ENCODE measurements at places on chromosomes 7 and 10. TPM values are rescaled to one million over a fixed set of nuclear protein-coding genes. Genes with fewer than 3 reads are reported as not detected.

Gene CRHR2
- total RNA-seq: not detected

Gene TMEM213
- total RNA-seq: 1.1 TPM

Gene OPALIN
- not detected for total RNA-seq

Gene SLC18A3
- total RNA-seq: not detected

Gene ZCWPW1
- 3.0 TPM for total RNA-seq

- no peaks in the 10 kb centered on the region for H3K27me3 ChIP-seq
- H3K27ac ChIP-seq: no peak overlapping the region
- DNase-seq: no peak
- H3K36me3 ChIP-seq: peaks cover 62% of the 10 kb centered on the region
- H3K4me1 ChIP-seq: peaks cover 29% of the 10 kb centered on the region
These were observed 63.4 kb upstream of the PLA2G12B start for GRCh38 chr10:73017955-73018480.

DNA sequence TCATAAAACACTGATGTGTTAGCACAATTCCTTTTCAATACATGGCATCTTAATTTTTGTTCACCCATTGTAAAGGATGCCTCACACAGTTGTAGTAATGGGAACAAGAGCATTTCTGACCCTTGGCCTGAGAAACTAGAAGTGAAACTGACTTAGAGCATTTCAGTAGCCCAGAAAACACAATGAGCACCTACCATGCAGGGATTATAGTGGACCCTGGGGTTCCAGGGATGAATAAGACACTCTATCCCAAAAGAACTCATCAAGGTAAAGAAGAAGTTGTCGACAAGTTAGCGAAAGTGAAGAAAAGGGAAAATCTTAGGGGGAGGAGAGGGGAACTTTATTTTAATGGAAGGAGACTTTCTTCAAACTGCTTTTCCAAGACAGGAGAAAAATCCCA is 125.6 kb downstream of the NT5C2 start:
- H3K27ac ChIP-seq: no peak overlapping the region
- no peaks in the 10 kb centered on the region for H3K27me3 ChIP-seq
- no peaks in the 10 kb centered on the region for H3K36me3 ChIP-seq
- no peak for DNase-seq
- peaks cover 30% of the 10 kb centered on the region for H3K4me1 ChIP-seq

GRCh38 chr10:35451151-35452016 is 115.1 kb downstream of the CCNY start:
- H3K27ac ChIP-seq: no peak overlapping the region
- no peak for DNase-seq

DNA sequence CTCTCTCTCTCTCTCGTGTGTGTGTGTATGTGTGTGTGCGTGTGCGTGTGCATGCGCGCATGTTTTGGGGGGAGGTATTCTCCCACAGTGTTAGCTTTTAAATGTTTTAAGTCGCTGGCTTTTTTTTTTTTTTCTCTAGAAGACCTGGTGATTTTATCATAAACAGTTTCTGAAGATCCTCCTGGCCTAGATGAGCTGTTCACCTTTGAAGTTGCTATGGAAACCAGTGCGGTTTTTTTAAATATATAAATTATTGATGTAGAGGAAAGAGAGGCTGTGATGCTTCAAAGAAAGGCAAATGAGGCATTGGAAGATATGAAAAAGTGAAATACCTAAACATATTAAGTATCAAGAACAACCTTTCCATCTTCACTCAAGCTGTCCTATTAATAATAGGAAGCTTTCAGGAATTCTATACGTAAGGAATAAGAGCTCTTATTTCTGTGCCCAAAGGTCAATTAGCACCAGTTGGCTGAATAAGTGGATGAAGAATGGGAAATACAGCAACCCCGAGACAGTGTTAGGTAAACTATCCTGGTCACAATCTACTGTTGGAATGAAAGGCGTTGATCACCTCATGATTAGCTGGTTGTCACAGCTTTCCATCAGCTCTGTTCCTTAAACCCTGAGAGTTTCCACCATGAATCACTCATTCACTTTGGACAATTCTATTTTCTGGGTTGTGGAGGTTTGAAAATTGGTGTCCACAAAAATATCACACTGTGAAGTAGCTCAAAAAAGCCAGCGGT is 66.5 kb upstream of the SLC35G1 start:
- H3K27ac ChIP-seq: no peak overlapping the region
- H3K4me3 ChIP-seq: no peak overlapping the region

- no peak overlapping the region for H3K27ac ChIP-seq
- H3K4me1 ChIP-seq: no peaks in the 10 kb centered on the region
- H3K4me3 ChIP-seq: no peak overlapping the region
- H3K27me3 ChIP-seq: no peaks in the 10 kb centered on the region
- DNase-seq: no peak
- H3K36me3 ChIP-seq: no peaks in the 10 kb centered on the region
These were observed 42.7 kb upstream of the SEMA3D start for GRCh38 chr7:85229544-85229943.

DNA sequence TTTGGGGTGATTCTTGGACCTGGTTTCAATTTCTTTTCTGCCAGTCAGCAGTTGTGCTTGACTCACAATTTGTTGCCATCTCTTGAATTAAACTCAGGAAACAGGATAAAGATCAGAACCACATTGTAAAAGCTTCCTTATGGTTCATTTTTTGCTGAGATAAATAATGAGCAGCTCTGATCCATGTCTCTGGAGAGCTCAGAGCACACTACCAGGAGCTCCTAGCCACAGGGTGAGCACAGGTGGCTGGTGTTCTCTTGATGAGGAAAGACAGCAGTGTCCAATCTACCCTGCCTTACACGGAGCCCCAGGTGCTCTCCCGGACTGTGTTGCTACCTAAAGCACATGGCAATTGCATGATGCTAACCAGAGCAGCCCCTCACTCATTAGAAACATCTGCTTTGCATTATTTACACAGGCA is 17.2 kb upstream of the FAM170B start:
- peaks cover 29% of the 10 kb centered on the region for H3K4me1 ChIP-seq
- no peak overlapping the region for H3K27ac ChIP-seq
- DNase-seq: no peak
- peaks cover 16% of the 10 kb centered on the region for H3K36me3 ChIP-seq

DNA sequence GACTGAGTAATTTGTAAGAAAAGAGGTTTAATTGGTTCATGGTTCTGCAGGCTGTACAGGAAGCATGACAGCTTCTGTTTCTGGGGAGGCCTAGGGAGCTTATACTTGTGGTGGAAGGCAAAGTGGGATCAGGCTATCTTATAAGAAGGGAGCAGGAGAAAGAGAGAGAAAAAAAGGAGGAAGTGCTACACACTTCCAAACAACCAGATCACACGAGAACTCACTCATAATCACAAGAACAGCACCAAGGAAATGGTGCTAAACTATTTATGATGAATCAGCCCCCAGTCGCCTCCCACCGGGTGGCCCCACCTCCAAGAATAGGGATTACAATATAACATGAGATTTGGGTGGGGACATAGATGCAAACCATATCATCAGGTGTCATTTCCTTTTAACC is 89.1 kb upstream of the KCNMA1 start:
- H3K4me1 ChIP-seq: peaks cover 2% of the 10 kb centered on the region
- H3K36me3 ChIP-seq: no peaks in the 10 kb centered on the region
- no peak for DNase-seq
- no peak overlapping the region for H3K27ac ChIP-seq

GRCh38 chr7:100974021-100974420 is 4.7 kb downstream of the MUC12 start:
- H3K4me1 ChIP-seq: no peaks in the 10 kb centered on the region
- no peak overlapping the region for H3K27ac ChIP-seq
- no peak overlapping the region for H3K4me3 ChIP-seq
- H3K36me3 ChIP-seq: no peaks in the 10 kb centered on the region

DNA sequence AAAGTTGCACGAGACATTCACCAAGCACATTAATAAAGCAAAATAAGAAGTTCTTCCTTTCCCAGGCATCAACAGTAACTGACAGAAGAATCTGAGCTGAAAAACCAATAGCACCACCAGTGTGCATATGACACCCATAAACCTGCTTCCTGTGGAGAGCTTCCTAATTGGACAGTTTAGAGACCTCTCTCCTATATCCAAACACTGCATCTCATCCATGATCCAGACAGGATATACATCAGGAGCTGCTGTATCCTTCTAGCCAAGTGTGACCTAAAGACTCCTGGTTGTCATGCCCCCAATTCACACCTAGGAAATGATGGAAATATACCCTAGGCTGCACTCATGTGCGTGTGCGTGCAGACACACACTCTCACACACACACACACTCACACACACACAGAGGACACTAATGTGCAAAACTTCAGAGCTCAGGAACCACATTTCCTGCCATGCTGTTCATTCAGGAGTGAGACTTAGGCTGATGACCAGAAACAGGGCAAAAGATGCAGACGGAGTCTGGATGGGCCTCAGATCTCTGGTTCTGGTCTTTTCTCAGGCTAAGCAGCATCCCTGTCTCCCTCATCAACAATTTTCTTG is 58.0 kb downstream of the MAP3K8 start:
- H3K4me3 ChIP-seq: no peak overlapping the region
- peaks cover 50% of the 10 kb centered on the region for H3K4me1 ChIP-seq
- peak overlapping the region; percentile 1 for H3K27ac ChIP-seq
- H3K27me3 ChIP-seq: peaks cover 17% of the 10 kb centered on the region

DNA sequence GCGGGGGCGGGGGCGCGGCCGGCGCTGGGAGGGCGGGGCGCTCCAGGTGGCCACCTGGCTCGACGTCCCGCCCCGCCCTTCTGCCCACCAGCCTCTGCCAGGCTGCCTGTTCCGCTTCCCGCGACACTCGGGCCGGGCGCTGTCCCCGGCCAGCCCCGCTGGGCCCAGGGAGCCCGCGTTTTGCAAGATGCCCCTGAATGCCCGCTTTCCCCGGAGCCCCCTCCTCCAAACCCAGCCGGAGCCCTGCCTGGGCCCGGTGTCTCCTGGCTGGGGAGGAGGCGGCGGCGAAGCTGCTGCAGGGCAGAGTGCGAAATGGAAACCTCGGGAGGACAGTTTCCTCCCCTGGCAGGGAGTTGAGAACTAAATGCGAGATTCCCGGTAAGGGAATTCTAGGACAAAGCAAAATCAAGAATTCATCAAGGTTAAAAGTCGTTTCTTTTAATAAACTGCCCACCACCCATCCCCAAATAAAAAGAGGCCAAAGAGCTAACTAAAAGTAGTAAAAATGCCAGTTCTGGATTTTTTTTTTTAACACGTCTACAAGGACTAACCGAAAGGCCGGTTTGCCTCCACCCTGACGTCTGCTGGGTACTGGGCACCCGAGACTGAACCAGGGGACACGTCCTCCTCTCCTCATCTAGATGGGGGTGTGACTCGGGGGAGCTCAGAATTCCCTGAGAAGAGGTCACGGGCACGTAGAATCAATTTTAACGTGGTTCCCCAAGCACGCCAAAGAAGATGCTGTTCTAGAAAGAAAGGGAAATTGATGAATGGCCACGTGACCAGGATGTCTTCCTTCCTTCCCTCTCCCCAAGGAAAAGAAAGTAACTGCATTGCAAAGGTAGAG is 200.4 kb upstream of the NFE2L3 start:
- DNase-seq: no peak
- peaks cover 21% of the 10 kb centered on the region for H3K27me3 ChIP-seq
- H3K27ac ChIP-seq: no peak overlapping the region
- peaks cover 25% of the 10 kb centered on the region for H3K36me3 ChIP-seq
- H3K4me3 ChIP-seq: peak overlapping the region; percentile 37
- H3K4me1 ChIP-seq: peaks cover 23% of the 10 kb centered on the region

DNA sequence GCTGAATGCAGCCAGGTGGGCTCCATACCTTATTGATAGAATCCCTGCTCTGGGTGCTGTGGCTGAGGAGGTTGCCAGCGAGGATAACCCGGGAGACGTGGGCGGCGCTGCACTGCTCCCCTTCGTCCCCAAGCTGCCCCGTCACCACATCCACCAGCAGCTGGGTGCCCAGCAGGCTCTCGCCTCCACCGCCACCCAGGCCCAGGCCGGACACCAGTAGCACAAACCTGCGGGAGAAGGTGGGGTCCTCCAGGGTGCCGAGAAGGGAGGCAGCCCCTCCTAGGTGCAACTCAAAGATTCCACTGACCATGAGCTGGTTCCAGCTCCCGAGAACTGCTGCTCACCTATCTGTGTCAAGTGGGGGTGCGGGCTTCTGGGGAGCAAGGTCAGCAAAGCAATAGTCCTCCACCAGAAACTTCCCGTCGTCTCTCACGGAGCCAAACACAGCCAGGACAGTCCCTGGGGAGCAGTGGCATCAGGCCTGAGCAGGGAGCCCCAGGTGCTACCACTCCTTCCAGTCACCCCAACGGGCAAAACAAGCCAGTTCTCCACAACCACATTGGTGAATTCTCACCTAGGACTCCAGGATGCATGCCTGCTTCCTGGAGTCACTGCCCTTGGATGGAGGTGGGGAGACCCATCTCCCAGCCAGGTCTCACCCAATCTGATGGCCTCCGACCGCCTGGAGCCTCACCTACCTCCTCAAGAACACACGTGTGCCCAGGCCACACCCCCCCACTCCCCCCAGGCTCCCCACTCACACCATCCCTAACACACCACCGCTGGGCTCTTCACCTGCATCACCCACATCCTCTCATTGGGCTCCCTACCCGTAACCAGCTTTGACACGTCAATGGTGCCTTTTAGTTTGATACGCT is 6.3 kb downstream of the POLD2 start:
- no peak for DNase-seq
- H3K4me1 ChIP-seq: peaks cover 25% of the 10 kb centered on the region
- no peak overlapping the region for H3K4me3 ChIP-seq
- peaks cover 37% of the 10 kb centered on the region for H3K36me3 ChIP-seq

GRCh38 chr10:121593281-121594075 is 4.8 kb downstream of the FGFR2 start:
- H3K36me3 ChIP-seq: peaks cover 3% of the 10 kb centered on the region
- H3K27ac ChIP-seq: no peak overlapping the region
- H3K27me3 ChIP-seq: peaks cover 20% of the 10 kb centered on the region
- peaks cover 3% of the 10 kb centered on the region for H3K4me1 ChIP-seq
- no peak overlapping the region for H3K4me3 ChIP-seq
- DNase-seq: no peak

GRCh38 chr7:101602484-101603241 is 26.4 kb downstream of the MYL10 start:
- no peak overlapping the region for H3K4me3 ChIP-seq
- no peaks in the 10 kb centered on the region for H3K27me3 ChIP-seq
- no peaks in the 10 kb centered on the region for H3K36me3 ChIP-seq
- no peaks in the 10 kb centered on the region for H3K4me1 ChIP-seq
- DNase-seq: peak; percentile 70

- H3K4me1 ChIP-seq: no peaks in the 10 kb centered on the region
- no peak overlapping the region for H3K27ac ChIP-seq
- no peak overlapping the region for H3K4me3 ChIP-seq
- DNase-seq: no peak
- no peaks in the 10 kb centered on the region for H3K36me3 ChIP-seq
- no peaks in the 10 kb centered on the region for H3K27me3 ChIP-seq
These were observed 58.7 kb upstream of the VSTM2A start for GRCh38 chr7:54483523-54483922.

- no peaks in the 10 kb centered on the region for H3K36me3 ChIP-seq
- no peak for DNase-seq
- no peak overlapping the region for H3K4me3 ChIP-seq
- no peak overlapping the region for H3K27ac ChIP-seq
- peaks cover 18% of the 10 kb centered on the region for H3K4me1 ChIP-seq
These were observed 15.3 kb downstream of the SH3PXD2A start for GRCh38 chr10:103839872-103840739.

All from activated CD4-positive, alpha-beta memory T cell treated with anti-CD3 and anti-CD28 coated beads, Interleukin-2, amount 10 ng/mL, durations not matched to agents 7 days and 5 days (primary cell).